CD4-positive, alpha-beta T cell treated with Interleukin-17A for 1 hour (primary cell): ENCODE measurements at places on chromosomes 16 and 17.

- no peak for DNase-seq
Observed at GRCh38 chr16:86569701-86570447, 3.2 kb downstream of the FOXC2 start.

GRCh38 chr17:68461589-68461988, 4.3 kb upstream of the WIPI1 start:
- peak; percentile 15 for DNase-seq

DNA sequence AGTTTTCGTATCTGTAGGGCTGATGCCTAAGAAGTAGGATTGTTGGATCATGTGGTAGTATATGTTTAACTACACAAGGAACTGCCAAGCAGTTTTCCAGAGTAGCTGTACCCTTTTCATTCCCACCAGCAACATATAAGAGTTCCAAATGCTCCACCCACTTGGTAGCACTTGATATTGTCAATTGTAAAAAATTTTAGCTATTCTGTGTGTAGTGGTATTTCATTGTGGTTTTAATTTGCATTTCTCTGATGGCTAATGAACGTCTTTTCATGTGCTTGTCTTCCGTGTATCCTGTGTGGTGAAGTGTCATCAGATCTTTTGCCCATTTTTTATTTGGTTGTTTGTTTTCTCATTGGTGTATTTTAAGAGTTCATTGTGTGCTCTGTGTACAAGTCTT, 69.7 kb downstream of the TANC2 start:
- no peak for DNase-seq

- no peak for DNase-seq
Observed at GRCh38 chr16:83137894-83138293, 511.1 kb downstream of the CDH13 start.

DNA sequence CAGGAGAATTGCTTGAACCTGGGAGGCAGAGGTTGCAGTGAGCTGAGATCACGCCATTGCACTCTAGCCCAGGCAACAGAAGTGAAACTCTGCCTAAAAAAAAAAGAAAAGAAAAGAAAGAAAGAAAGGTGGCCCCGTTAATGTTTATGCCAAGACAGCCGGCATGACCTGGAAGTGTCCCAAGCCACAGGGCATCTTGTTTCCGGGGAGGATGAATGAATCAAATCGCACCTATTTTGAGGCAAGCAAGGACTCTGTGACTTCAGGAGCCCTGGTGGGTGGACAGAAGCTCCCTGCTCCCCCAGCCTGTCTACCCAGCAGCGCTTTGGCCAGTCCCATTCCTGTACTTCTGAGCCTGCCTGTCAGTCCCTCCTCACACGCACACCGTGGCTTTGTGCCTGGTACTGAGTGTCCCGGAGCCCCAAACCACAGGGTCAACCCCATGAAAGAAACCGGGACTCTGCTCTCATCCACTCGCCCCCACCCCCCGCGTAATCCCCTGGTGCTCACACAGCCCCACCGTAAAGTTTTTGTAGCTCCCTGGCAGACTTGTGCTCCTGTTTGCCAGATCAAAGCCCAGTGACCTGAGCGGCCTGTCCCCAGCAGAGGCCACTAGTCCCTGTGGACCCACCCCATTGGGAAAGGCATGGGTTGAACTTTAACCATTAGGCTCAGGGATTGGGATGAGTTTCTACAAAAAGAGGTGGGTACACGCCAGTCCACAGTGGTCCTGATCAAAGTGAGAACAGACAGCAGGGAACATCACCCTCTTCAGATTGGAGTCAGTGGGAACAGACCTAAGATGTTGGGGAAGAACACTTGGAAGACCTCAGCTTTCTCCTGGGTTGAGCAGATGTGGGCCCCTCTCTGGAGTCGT, 19.3 kb downstream of the CD2BP2 start:
- no peak for DNase-seq

DNA sequence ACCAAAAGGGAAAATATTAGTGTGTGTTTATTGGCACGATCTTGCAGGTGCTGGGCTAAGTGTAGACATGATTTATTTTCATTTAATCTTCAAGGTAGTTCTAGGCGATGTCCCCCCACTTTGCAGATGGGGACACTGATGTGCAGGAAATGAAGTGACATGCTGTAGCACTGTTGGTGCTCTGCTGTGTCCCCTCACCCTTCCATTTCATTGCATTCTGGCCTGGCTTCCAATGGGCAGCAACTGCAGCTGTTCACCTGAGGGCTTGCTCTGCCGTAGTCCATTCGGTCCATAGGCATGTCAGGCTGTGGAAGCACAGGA, 123.9 kb downstream of the PRKCB start:
- DNase-seq = no peak

DNA sequence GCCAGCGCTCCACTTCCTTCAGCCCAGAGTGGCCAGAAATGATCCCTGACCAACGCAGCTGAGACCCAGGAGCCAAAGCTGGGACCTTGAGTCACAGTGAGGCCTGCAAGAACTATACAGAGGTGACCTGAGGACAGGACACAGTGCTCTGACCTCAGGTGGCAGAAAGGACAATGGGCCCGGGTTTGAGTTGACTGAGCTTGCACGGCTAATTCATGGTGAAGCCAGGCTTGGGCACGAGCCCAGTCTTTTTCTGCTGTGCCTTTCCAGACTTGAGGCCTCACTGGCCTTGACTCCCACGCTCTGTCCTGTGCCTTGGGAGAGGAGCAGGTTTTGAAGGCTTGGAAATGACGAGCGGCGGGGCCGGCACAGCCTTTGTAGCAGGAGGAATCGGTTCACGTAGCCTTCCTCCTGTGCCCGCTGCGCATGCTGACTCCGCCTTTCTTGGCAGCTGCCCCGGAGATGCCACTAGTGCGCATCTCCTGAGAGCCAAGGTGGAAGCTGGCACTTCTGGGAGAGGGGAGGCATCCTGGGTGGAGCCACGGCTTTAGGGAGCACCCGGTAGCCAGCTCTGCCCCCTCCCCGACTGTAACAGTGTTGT, 34.9 kb downstream of the NDEL1 start:
- no peak for DNase-seq

GRCh38 chr16:72897707-72898106, 150.2 kb downstream of the ZFHX3 start:
- no peak for DNase-seq

GRCh38 chr16:26139091-26139490, 447.3 kb downstream of the HS3ST4 start:
- DNase-seq = no peak

GRCh38 chr17:41540921-41541625, 13.0 kb upstream of the KRT19 start:
- no peak for DNase-seq

DNA sequence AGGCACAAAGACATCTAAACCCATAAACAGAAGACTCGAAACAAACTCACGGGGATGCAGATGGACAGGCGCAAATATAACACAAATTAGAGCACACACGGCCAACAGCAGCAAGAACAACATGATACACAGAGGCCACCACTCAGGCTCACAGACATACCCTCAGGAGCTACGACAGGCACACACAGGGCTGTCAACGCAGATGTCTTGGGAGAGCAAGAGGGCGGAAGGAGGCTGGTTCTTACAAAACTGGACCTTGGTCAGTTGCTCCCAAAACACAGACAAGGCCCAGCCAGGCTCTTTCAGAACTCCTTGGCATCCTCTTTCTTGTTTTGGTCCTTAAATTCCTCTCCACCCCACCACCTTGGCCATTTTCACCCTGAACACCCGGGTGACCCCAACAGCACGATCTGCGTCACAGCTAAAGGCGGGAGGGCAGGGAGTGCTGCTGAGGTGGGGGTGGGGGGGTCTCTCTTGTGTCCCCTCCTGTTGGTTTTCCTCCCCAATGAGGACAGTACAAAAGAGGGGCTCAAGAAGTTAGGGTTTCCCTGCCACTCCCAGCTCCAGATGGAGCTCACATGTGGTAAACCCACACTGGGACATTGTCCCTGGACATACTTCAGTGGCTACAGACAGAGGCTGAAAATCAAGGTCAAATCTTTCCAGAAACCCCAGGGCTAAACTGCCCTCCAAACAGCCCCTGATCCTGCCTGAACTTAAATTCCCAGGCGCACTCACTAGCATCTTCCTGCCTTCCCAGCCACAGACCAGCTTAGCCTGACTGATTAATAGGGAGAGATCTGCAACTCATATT, 221.3 kb downstream of the C16orf78 start:
- no peak for DNase-seq

- no peak for DNase-seq
Observed at GRCh38 chr16:22754577-22754976, 59.4 kb upstream of the HS3ST2 start.

GRCh38 chr16:83935005-83935857, 17.8 kb upstream of the OSGIN1 start:
- no peak for DNase-seq

- no peak for DNase-seq
Observed at GRCh38 chr17:16484445-16485175, 7.4 kb downstream of the LRRC75A start.

GRCh38 chr17:44033861-44034408, 19.2 kb upstream of the TMEM101 start:
- DNase-seq = no peak

- DNase-seq = no peak
Observed at GRCh38 chr16:31489298-31489564, 6.3 kb downstream of the SLC5A2 start.

DNA sequence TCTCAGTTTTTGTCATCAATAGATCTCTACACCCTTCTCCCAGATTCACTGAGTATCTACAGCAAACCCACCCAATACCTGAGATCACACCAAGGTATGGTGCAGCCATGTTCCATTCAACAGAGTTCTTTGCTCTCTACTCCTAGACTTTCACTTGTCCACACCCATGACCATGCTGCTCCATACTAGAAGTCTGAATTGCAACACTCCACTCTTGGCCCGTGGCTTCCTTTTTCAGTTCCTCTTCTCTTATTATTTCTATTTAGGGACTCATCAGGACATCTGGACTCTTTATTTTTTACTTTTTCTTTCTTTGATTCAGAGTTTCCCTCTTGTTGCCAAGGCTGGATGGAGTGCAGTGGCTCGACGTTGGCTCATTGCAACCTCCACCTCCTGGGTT, 37.1 kb downstream of the YWHAE start:
- no peak for DNase-seq

- no peak for DNase-seq
Observed at GRCh38 chr16:60478810-60479209, 1557.4 kb downstream of the CDH8 start.

- DNase-seq = no peak
Observed at GRCh38 chr17:45841883-45842525, 2.7 kb upstream of the SPPL2C start.

GRCh38 chr17:78130090-78130436, 508 bp upstream of the TMC8 start:
- no peak for DNase-seq
